ENCODE measurements at places on chromosomes 1 and 21.

DNA sequence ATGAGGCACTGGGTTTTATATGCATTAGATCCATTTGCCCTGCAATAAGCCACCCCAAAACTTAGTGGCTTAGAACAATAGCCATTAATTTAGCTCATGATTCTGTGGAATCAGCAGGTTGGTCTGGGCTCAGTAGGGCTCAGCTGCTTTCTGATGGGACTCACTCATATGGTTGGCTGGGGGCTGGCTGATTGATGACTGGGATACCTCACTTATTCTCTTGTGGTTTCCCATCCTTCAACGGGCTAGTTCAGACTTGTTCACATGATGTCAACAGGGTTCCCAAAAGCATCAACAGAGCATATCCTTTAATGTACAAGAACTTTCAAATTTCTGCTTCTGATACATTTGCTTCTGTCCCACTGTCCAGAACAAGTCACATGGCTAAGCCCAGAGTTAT lies 43.2 kb downstream of the DNM3 start:
- DNase-seq, result no peak

- no peak for DNase-seq
These were observed 2.4 kb downstream of the CTPS1 start for GRCh38 chr1:40981691-40982448.

DNA sequence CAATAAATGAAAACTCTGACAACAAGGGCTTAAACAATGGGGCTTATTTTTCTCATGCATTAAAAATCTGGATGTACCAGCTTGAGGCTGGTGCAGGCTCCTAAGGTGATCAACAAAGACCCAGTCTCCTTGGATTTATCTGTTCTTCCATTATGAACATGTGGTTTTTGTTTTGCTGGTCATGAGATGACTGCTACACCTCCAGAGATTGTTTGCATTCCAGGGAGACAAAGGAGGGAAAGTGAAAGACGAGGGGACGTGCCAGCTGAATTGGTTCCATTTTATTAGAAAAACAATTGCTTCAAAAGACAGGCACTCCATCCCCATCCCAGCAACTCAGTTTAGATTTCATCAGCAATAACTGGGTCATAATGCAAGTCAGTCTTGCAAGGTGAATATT lies 90.9 kb upstream of the KCNK1 start:
- DNase-seq, result no peak

- no peak for DNase-seq
These were observed 34.0 kb upstream of the GADD45A start for GRCh38 chr1:67651031-67651430.

DNA sequence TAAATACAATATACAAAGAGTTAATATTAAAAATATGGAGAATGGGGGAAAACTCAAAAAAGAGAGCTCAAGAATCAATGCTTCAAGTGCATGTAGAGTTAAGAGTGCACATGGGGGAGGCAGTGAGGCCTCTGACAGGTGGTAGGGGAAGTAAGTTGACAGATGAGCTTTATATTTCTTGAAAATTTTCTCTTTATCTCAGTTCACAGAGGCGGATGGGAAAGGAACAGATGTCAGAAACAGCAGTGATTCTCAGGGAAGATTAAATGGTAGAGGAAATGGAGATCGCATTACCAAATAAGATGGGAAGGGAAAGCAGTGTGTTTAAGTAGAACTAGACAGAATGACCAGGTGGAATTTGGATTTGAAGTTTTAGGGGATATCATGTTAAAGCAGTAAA lies 200.1 kb upstream of the C1orf105 start:
- DNase-seq, result no peak

GRCh38 chr1:36771240-36771639 lies 263.1 kb downstream of the GRIK3 start:
- DNase-seq, result peak; percentile 56

DNA sequence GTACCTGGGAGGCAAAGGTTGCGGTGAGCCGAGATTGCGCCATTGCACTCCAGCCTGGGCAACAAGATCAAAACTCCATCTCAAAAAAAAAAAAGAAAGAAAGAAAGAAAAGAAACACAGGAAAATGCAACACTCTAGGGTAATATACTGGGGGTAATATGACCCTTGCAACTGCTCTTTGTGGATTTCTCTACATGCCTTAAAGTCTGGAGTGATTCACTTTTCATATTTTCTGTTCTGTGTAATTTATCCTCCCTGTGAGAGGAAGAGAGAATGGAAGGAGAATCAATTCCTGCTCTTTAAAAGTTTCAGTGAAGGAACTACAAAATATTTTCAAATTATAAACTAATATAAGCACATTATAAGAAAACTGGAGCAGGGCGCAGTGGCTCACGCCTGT lies 22.7 kb downstream of the RIT1 start:
- DNase-seq, result no peak

DNA sequence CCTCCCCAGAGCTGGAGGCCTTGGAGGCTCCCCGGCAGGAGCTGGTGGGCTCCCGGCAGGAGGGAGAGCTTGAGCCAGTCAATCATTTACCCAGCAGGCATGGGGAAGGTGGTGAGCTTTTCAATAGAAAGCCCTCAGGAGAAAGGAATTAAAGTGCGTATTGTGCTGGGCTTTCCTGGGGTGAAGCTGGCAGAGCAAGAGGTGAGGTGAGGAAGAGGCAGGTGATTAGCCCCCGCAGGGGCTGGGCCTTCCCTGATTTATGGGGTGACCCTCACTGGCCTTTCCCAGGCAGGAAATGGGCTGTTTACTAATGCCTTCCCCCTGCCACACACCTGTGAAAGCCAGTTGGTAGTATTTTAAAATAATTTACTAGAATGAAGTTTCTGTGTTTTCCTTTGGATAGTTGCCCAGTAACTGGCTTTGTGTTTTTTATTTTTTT lies 25.8 kb downstream of the CLDN14 start:
- DNase-seq, result no peak

GRCh38 chr1:3391711-3392110 lies 62.8 kb upstream of the ARHGEF16 start:
- DNase-seq, result no peak

Data from iPS DF 19.7 (cell line).